ENCODE measurements at places on chromosomes 2 and 18.

DNA sequence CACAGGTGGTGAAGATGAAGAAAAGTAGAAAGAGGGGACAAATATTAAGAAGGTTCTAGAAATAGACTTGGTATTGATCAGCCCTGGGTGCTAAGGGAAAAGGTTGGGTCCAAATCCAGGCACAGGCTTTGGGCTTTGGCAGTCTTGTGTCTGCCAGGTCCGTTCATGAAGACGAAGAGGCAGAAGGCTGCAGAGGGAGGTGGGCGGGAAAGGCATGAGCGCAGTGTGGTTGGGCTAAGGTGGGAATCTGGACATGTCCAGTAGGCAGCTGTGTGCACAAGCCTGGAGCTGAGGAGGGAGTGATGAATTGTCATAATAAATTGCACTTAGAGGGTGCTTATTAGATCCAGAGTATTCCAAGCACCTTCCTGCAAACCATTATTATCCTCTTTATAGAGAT, 105.7 kb upstream of the TEX51 start:
- DNase-seq = no peak

- DNase-seq = no peak
Observed at GRCh38 chr18:45825258-45826044, at the start of gene SIGLEC15. Gene SIGLEC15 (plus strand): TSS chr18:45825675. CDS start chr18:45825729, 54 bp downstream.

- DNase-seq = no peak
Observed at GRCh38 chr2:120768112-120769048, 32.7 kb downstream of the GLI2 start.

GRCh38 chr2:229921892-229922448, at the start of gene TRIP12:
Gene TRIP12 (minus strand): TSS chr2:229922009. CDS start chr2:229880079, 41,930 bp downstream.
- peak; percentile 92 for DNase-seq
